Globus pallidus (tissue), 1 donor: ENCODE measurements at places on chromosomes 6 and 20.

DNA sequence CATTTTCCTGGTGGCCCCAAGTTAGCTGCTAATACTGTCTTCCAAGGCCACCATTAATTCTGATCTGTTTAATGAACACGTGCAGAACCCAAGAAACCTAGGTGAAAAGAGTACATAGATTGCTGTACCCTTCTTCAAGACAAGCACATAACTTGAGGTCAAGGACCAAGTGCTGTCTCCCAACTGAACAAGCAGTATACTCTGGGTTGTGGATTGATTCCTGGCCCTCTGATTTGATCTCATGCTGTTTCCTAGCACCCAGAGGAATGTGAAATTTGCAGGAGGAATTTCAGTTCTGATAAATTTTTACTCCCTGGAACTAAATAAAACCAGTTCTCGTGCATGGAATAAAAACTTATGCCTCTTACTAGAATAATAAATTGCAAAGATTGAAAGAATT is 75.6 kb downstream of the MTFR2 start:
- DNase-seq: no peak

- DNase-seq: no peak
Observed at GRCh38 chr6:99138445-99138844, 190.7 kb upstream of the FBXL4 start.

- no peak for DNase-seq
Observed at GRCh38 chr6:3749977-3750316, 1.6 kb downstream of the PXDC1 start.

DNA sequence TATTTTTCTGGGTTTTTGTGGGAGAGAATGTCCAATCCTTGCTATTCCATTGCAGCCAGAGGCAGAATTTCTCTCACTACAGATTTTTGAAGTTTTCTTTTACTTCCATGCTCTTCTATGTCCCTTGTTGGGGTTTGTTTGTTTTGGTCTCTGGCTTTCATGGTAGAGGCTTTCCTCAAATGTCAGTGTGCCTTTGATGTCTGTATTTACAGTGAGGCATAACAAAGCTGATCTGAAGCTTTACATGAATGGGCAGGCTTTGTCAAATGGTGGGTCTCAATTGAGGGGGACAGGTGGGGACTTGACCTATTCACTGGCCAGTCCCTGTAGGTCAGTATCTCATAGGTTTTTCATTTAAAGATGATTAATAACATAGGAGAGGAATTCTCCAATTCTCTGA is 8.6 kb upstream of the CARMIL1 start:
- DNase-seq: no peak

DNA sequence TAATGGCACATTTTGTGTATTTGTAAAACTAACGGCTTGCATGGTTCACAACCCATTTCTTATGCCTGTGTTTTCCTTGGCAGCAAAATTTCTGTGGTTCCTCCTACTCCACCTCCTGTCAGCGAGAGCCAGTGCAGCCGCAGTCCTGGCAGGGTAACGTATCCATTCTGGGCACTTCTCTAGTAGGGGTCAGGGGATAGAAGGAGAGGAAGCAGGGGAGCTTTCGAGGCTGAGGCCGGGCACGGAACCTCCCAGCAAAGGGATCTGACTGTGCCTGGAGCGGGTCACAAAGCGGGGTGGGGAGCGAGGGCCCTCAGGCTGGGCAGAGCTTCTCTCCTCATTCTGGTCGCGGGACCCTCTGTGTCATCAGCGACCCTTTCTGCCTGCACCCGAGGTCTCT is 58.4 kb downstream of the SYTL3 start:
- no peak for DNase-seq

GRCh38 chr20:43309266-43309665 is 119.6 kb upstream of the PTPRT start:
- DNase-seq: no peak

GRCh38 chr20:63230800-63231268 is 4.9 kb upstream of the BIRC7 start:
- DNase-seq: peak; percentile 70

DNA sequence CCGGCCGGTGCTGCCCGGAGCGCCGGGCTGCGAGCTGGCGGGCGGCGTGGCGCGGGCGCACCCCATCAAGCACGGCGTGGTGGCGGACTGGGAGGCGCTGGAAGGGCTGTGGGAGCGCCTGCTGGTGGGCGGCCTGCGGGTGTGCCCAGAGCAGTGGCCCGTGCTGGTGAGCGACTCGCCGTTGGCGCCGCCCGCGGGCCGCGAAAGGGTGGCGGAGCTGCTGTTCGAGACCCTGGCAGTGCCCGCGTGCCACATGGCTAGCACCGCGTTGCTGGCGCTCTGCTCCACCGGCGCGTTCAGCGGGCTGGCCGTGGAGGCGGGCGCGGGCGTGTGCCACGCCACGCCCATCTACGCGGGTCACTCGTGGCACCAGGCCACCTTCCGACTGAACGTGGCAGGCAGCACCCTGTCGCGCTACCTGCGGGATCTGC is 517 bp downstream of the ACTL10 start:
- no peak for DNase-seq

GRCh38 chr6:30044630-30045029 is 16.4 kb upstream of the POLR1H start:
- DNase-seq: no peak

- DNase-seq: no peak
Observed at GRCh38 chr6:145315982-145316600, 419.2 kb downstream of the EPM2A start.

- DNase-seq: peak; percentile 45
Observed at GRCh38 chr20:48260129-48260756, 475.0 kb upstream of the SULF2 start.

DNA sequence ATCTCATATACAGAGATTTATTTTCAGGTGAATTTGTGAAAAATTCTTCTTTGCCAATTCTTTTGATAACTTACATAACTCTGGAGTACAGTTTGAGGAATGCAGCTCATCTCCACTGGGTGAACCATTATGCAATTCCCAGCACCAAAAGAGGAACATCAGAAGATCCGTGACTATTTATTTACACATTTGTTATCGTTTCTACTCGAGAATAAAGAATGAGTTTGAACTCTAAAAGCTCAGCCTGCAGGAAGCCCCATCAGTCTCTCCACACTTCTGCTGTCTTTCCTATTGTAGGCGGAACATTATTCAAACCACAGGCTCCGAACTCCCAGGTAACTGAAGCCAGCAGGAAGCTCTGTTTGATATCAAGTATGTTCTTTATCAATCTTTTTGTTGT is 95.9 kb upstream of the IFNGR1 start:
- DNase-seq: no peak

GRCh38 chr20:38714308-38714707 is 10.0 kb upstream of the SLC32A1 start:
- no peak for DNase-seq

- no peak for DNase-seq
Observed at GRCh38 chr6:50952092-50952907, 133.6 kb downstream of the TFAP2B start.

DNA sequence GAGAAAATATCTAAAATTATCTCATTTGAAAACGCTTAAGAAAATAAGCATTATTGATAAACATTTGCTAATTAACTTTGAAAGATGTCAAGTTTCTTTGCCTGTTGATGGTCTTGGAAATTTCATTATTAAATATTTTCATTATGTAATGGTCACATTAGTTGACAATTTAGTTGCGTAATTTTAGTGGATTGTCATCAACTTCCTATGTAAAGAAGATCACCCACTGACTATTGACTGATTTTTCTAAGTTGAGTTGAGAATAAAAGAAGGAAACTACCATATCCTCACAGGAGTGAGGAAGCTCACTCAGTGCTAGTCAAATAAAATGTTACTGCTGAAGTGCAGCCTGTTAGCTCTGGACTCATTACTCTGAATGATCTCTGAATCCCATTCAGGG is 79.9 kb upstream of the LY86 start:
- DNase-seq: no peak

DNA sequence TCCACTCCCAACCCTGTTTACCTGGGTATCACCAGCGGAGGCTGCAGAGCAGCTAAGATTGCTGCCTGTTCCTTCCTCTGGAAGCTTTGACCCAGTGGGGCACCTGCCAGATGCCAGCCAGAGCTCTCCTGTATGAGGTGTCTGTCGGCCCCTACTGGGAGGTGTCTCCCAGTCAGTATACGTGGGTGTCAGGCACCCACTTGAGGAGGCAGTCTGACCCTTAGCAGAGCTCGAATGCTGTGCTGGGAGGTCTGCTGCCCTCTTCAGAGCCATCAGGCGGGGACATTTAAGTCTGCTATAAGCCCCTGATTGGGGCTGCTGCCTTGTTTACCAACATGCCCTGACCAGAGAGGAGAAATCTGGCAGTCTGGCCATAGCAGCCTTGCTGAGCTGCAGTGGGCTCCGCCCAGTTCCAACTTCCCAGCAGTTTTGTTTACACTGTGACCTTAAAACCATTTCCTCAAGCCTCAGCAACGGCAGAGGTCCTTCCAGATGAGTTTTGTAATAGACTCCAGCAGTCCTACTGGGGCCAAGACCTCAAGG is 2.8 kb downstream of the RAET1E start:
- no peak for DNase-seq

- DNase-seq: peak; percentile 88
Observed at GRCh38 chr6:56955171-56956155, 556 bp downstream of the BEND6 start.

DNA sequence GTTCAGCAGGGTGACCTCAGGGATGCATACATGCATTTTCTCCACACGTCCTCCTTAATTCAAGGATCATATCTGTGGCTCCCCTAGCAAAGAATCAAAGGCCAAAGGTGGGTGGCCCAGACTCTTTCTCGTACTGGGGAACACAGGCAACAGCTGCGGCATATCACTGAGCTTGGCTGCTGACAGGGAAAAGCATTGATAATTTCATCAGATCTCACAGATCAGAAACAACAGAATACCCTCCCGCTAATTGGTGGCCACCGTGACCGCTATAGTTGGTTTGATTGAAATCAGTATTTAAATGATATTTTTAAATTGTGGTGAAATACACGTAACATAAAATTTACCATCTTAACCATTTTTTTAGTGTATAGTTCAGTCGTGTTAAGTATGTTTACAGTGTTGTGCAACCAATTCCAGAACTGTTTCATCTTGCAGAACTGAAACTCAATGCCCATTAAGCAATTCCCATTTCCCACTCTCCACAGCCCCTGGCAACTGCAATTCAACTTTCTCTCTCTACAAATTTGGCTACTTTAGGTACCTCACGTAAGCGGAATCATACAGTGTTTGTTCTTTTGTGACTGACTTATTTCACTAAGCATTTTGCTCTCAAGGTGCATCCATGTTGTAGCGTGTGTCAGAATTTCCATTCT is 74.7 kb upstream of the TMEM170B start:
- no peak for DNase-seq

- no peak for DNase-seq
Observed at GRCh38 chr6:155216312-155217046, 47.3 kb upstream of the CLDN20 start.

GRCh38 chr6:13680448-13680968 is 31.1 kb downstream of the RANBP9 start:
- DNase-seq: no peak

GRCh38 chr6:89657445-89658158 is 19.1 kb upstream of the LYRM2 start:
- no peak for DNase-seq

- no peak for DNase-seq
Observed at GRCh38 chr6:153831350-153832078, 207.5 kb upstream of the OPRM1 start.

DNA sequence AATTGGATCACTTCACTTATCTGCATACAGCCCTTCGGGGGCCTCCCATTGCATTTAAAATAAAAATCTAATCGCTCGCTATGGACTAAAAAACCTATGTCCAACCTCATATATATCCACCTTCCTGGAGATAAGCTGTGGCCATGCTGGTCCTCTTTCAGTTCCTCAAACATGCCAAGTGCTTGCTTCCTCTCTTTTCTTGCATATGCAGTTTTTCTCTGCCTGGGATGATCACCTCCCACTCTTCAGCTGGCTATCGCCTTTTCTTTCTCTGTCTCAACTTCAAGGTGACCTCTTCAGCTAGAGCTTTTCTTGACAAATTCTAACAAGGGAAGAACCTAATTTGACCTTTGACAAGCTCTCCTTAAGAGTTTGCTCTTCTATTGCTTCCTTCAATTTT is 5.6 kb upstream of the TFB1M start:
- peak; percentile 26 for DNase-seq

GRCh38 chr6:30013291-30013922 is 47.7 kb upstream of the POLR1H start:
- peak; percentile 12 for DNase-seq

DNA sequence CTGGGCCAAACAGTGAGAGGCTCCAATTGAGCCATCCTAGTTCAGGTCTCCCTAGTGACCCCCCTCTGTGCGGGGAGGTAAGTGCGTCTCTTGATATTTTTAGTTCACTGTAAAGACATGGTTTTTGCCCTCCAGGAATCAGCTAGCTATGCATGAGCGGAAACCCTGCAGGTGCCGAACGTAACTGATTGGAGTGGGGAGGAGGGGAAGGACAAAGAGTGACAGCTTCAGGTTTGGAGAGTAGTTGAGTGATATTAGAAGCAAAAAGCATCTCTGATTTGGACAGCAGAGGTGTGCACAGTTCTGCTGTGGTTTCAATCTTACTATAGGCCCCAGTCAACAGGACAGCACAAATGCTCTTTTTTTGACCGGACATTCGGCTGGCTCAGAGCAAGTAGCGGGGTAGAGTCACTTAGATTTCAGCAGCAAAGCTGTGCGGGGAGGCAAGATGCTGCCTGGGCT is 31.8 kb downstream of the TBC1D7 start:
- DNase-seq: no peak

- no peak for DNase-seq
Observed at GRCh38 chr6:28673787-28674671, 148.3 kb downstream of the GPX5 start.

DNA sequence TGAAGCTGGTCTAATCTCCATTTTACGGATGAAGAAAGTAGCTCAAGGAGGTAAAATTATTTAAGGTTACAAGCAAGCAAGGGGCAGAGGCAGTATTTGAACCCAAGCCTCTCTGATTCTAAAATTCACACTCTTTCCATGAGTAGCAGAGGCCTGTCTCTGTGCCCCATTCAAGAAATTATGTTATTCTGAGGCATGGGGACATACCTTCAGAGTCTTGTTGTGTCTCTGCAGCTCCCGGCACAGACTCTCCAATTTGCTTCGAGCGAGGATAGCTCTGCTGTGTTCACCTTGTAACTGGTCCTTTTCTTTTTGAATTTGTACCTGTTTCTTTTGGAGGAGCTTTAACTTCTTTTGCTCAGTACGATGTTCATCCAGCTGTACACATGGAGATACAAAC is 21.5 kb downstream of the TXLNB start:
- DNase-seq: no peak

GRCh38 chr6:32568561-32568960 is 21.1 kb downstream of the HLA-DRB1 start:
- no peak for DNase-seq

DNA sequence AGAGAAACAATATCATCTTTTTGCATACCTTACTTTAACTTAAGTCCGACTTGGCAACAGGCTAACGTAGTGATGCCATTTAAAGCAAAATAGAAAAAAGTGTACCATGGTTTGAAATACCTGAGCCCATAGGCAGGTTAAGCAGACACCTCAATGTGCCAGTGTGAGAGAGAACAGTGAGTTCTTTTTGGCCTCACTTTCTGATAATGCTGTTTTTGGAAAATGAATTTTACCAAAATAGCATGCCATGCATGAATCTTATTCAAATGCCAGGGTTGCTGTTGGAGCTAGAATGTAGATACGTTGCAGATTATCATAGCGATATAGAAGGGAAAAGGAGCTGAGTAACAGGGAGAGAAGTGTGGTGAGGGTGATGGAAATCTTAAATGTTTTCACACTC is 170.2 kb downstream of the OTOR start:
- DNase-seq: no peak
